IPS DF 6.9 (cell line): ENCODE measurements at places on chromosomes 1 and 21.

DNA sequence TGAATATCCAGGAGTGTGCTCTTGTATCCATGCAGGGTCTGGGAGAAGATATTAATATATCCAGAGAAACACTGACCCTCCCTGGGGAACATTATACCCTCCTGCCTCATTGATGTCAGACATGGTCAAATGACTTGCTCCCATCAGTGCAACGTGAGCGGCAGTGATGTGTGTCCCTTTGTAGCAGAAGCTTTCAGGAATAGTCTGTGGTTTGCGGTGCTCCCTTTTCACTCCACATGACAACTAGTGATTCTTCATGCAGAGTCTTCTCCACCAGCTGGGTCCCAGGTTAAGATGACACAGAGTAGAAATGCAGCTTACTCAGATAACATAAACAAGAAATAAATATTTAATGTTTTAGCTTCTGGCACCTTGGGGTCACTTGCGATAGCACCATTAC, 31.9 kb upstream of the LYPD8 start:
- H3K27me3 ChIP-seq: no peaks in the 10 kb centered on the region
- no peak overlapping the region for H3K27ac ChIP-seq
- no peaks in the 10 kb centered on the region for H3K4me1 ChIP-seq
- H3K4me3 ChIP-seq: no peak overlapping the region

- H3K4me3 ChIP-seq: peak within 1 kb of the TSS; percentile 64
- H3K27me3 ChIP-seq: peaks cover 10% of the 10 kb centered on the region
- DNase-seq: no peak
- no peak within 1 kb of the TSS for H3K27ac ChIP-seq
- H3K36me3 ChIP-seq: no peaks in the 10 kb centered on the region
- peaks cover 3% of the 10 kb centered on the region for H3K4me1 ChIP-seq
These were observed at the start of gene GPX7 for GRCh38 chr1:52601991-52602855. Gene GPX7, plus strand, starts transcription at chr1:52602371. Its CDS starts 39 bp downstream, at chr1:52602410.

DNA sequence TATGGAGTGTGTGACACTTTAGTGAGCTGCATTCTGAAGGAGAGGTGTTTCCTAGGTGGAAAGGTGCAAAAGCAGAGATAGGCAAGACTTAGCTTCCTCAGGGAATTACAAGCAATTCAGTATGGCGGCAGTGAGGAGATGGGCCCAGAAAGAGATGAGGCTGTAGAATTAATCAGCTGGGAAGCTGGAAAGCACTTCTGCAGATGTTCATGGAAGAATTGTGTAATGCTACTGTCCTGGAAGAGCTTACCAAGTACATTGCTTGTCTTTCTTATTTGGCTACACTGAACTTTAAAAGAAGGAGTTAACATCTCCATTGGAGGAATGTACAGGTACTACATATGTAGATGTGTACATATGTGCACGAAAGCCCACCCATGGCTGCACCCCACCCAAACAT, 103.7 kb upstream of the DPT start:
- H3K4me3 ChIP-seq: no peak overlapping the region
- DNase-seq: no peak
- H3K27me3 ChIP-seq: no peaks in the 10 kb centered on the region
- H3K4me1 ChIP-seq: 0 out of 2 replicates have a peak, but pooled peaks cover 1% of the 10 kb centered on the region
- no peak overlapping the region for H3K27ac ChIP-seq
- H3K36me3 ChIP-seq: no peaks in the 10 kb centered on the region

DNA sequence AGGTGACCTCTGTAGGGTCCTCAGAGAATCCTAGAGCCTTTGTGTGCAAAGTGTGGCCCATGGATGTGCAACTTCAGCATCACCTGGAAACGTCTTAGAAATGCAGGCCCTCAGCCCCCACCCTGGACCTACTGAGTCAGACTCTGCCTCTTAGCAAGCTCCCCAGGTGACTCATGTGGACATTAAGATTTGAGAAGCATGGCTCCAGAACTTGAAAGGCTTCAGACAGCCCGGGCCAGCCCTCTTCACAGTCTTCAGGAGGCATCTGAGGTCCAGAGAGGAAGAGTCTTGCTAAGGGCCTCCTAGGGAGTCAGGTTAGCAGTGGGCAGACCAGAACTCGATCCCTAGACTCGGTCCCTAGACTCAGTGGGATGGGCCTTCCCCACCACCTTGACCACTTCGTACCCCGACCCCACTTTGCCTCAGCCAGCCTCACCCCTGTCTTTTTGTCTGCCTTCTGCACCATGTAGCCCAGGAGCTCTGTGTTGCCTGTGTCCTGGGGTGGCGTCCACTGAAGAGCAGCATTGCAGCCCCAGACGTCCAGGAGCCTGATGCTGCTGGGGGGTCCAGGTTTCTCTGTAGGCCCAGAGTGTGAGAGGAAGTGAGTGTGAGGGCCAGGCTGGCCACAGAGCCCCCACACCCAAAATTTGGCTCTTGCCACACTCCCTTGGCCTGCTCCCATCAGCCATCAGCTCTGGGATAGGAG, 4.8 kb downstream of the MYBPH start:
- H3K27ac ChIP-seq: no peak overlapping the region
- H3K4me3 ChIP-seq: no peak overlapping the region
- no peak for DNase-seq
- no peaks in the 10 kb centered on the region; the same call in 1 of the 2 replicates for H3K4me1 ChIP-seq
